Stimulated activated memory B cell treated with anti-CD40 and anti-IgM and Interleukin-4, amounts not matched to agents 10 μg/mL and 1 μg/mL and 100 μg/mL, for 72 hours (primary cell): ENCODE measurements at places on chromosomes 11 and 22.

- ATAC-seq, result no peak
These were observed 3.9 kb downstream of the GATD1 start for GRCh38 chr11:773425-773824.

- no peak for ATAC-seq
These were observed 66.6 kb upstream of the OPCML start for GRCh38 chr11:133598906-133599305.

DNA sequence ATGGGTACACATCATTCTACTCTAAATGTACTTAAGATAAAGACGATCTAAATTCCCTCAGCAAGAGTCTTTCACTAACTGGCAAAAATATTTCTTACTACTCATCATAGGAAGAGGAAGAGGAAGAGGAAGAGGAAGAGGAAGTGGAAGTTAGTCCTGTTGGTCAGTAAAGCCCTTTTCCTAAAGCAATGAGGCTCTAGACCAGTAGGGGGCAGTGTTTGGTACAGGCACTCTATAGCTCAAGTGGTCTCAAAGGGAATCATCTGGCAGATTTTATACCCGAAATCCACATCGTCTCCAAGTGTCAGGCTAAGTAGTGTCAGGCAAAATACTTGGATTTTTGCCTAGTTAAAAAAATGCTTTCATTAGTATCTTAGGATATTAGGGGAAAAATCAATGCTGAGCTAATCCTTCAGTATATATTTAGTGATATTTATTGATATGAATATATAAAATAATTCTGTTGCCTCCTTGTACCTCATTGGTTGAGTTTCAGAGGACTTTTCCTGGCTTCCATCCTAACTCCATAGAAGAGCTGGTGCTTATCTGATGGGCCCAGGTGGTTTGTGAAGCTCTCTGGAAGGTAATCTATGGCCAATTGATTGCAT lies 7.7 kb downstream of the BLID start:
- ATAC-seq, result no peak

GRCh38 chr22:37442537-37442936 lies 15.3 kb upstream of the ELFN2 start:
- no peak for ATAC-seq

GRCh38 chr11:95108671-95109551 lies 19.3 kb downstream of the ENDOD1 start:
- ATAC-seq, result no peak
